SIG-M5 (cell line): ENCODE measurements at places on chromosomes 7 and 10.

- no peak for DNase-seq
Observed at GRCh38 chr10:17851611-17852010, 42.5 kb downstream of the MRC1 start.

DNA sequence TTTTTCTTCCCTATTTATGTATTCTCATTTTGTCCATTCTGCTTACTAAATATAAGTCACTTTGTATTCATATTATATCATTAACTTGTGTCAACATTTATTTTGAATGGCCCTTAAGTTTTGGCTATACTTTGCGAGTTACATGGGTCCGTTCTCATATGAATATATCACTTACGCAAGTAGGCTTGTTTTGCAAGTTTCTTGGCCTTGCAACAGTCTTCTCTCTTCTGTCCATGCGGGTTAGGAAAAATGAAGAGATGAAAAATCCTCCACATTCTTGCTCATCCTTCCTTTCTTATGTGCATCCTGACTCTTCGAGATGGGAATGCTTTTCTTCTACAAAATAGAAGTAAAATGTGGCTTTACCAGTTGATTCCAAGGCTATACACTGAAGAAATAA lies 82.8 kb downstream of the GPR158 start:
- DNase-seq = no peak

GRCh38 chr7:7686811-7687508 lies 31.4 kb downstream of the RPA3 start:
- DNase-seq = no peak

DNA sequence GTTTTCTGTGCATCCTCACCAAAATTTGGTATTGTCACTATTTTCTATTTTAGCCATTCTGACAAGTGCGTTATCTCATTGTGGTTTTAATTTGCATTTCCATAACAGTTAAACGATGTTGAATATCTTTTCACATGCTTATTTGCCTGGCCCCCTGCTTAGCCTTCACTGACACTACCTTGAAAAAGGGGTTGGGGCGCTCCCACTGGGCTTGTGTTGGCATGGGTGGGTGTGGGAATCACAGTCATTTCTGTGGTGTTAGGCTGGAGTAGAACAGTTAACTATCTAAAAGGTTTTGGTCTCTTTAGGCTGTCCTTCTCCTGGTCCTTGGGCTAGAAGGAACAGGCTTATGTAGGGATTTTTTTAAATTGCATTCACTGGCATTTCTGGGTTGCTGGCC lies 72.2 kb upstream of the TMEM140 start:
- no peak for DNase-seq

DNA sequence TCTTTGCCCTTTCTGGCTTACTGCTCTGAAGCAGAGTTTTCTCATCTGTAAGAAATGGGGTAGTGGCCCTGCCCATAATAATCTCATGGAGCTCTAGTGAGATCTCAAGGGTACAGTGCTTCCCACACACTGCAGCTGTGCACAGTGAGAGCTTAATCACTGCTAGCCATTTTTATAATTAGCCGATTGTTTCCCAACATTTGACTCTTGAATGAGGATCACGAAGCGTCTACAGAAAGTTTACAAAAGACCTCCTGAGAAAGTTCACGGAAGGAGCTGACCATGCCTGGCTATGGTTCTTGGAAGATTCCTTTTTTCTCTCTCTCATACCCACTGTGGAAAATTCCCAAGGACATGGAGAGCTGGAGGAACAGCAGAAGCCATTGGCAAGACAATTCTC lies 70.4 kb downstream of the FAM171A1 start:
- DNase-seq = no peak

GRCh38 chr10:75788394-75789205 lies 357.2 kb downstream of the LRMDA start:
- no peak for DNase-seq

- no peak for DNase-seq
Observed at GRCh38 chr7:144011458-144012230, 11.5 kb downstream of the OR6B1 start.

- DNase-seq = peak; percentile 61
Observed at GRCh38 chr10:30865141-30865926, 166.3 kb downstream of the ZNF438 start.

DNA sequence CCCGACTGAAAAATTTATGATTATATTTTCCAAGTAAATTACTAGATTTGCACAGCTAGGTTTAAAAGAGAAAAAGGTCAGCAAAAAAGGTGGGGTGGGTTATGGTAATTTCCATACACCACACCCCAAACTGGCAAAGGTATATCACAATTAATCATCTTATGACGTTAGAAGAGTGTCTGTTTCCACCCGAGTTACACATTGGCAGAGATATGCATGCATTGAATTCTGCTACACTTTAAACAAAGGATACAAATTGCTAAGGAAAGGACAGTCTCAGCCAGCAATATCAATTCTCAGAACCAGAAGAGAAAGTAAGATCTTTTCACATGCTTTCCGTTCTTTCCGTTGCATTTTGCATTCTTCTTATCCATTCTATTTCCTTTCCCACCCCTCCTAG lies 843.3 kb downstream of the GATA3 start:
- DNase-seq = no peak

GRCh38 chr7:151003572-151003971 lies 12.8 kb downstream of the NOS3 start:
- no peak for DNase-seq

GRCh38 chr7:107857541-107857912 lies 33.5 kb upstream of the DLD start:
- no peak for DNase-seq

DNA sequence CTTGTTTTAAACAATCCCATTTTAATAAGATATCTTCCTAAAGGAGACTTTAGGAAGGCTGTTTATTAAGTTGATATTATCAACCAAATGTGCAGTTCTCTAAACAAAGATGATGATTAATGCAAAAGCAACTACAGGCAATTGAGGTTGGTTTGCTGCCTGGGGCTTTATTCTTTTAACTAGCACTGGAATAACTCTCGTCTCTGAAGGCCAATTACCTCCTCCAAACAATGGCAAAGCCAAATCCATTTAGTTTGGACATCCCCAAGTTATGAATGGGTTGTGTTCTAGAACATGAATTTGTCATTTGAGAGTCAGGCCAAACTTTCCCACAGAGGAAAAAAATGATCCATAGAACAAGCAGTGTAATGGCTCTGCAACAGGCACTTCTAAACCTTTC lies 114.1 kb downstream of the SLC16A9 start:
- no peak for DNase-seq

DNA sequence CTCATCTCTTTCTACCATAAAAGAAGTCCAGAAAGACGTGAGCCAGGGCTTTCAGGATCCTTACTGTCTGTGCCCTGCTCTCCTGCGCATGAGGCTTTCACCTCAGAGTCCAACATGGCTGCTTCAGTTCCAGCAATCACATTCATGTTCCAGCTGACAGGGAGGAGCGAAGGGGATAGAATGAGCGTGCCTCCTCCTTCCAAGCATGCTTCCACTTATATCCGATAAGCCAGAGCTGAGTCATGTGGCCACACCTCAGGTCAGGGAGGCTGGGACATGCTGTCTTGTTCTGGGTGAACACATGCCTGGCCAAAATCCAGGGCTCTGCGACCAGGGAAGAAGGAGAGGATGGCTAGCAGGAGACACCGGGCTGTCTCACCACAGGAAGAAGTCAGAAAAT lies 248.2 kb downstream of the SKAP2 start:
- DNase-seq = no peak

GRCh38 chr10:113856563-113856962 lies 2.1 kb downstream of the NHLRC2 start:
- DNase-seq = no peak

DNA sequence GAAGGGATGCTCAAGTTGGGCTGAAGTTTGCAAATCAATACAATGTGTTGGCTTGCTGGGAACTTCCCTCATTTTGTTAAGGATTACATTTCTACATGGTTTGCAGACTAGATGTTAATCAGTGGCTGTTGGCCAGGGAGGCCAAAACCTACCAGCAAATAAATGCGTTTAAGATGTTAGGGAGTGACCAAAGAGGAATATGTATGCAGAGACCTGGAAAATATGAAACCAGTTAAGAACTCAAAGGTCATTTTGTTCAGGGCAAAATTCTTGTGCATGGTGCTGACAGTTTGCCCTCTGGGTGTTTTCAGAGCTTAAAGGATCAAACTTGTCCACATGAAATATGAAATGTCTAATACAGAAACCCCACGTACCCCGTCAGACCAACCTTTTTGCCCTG lies 30.3 kb downstream of the GATA3 start:
- DNase-seq = no peak

- no peak for DNase-seq
Observed at GRCh38 chr10:119421891-119422681, 120.4 kb downstream of the RGS10 start.

- no peak for DNase-seq
Observed at GRCh38 chr7:46776790-46777189, 805.1 kb downstream of the TNS3 start.

DNA sequence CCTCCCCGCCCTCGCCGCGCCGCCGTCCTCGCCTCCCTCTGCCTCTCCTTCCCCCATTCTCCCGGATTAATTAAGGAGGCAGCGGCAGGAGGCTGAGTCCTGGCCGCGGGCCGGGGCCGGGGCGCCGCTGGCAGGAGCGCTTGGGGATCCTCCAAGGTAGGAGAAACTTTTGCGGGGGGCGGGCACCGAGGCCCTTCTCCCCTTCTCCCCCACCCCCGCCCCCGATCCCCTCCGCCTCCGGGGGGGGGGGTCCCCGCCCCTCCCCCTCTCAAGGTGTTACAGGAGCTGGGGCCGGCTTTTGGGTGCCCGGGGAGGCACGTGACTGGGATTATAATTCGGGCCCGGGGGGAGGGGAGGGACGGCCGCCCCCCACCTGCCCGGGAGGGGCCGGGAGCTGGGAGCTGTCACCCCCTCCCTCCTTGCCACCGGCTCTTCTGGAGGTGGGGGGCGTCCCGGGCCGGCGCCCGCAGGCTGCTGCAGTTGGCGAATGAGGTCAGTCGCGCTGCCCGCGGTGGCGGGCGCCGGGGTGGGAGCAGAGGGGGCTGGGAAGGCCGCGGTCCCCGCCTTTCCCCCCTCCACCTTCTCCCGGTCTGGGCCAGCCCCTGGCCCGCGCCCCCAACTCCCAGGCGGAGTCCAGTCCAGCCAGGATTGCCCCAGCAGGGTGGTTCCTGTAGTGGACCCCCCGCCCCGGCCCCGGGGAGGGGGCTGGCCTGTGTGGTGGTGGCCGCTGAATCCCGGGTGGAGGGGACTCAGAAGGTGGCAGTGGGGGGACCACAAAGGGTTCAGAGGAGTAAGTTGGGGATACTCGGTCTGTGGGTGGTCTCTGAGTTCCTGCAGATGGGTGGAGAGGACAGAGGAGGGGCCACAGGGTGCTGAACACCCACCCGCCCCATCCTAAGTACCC lies 567 bp downstream of the GTF2IRD1 start:
- DNase-seq = no peak

- no peak for DNase-seq
Observed at GRCh38 chr10:55024713-55025112, 223.7 kb upstream of the PCDH15 start.

GRCh38 chr7:116809636-116810266 lies 52.6 kb upstream of the CAPZA2 start:
- no peak for DNase-seq

GRCh38 chr7:98049034-98049433 lies 57.6 kb upstream of the LMTK2 start:
- no peak for DNase-seq
